ENCODE measurements at places on chromosomes 11 and 22.

DNA sequence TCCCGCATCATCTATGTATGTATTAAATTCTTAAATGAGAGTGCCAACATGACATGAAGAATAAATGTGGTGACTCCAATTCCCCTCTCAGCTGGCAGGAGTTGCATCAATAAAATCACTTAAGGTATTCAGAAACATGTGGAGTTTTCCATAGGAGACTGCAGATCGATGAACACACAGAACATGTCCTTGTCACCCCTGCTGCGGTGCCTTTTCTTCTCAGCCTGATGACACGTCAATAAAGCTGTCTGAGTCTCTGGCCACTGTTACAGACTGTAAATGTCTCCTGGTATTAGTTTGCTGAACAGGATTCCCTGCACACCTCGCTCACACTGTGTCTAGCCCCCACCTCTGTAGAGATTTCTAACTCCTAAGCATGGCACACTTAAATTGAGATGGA, 460.5 kb downstream of the LRRC4C start:
- no peak for DNase-seq

DNA sequence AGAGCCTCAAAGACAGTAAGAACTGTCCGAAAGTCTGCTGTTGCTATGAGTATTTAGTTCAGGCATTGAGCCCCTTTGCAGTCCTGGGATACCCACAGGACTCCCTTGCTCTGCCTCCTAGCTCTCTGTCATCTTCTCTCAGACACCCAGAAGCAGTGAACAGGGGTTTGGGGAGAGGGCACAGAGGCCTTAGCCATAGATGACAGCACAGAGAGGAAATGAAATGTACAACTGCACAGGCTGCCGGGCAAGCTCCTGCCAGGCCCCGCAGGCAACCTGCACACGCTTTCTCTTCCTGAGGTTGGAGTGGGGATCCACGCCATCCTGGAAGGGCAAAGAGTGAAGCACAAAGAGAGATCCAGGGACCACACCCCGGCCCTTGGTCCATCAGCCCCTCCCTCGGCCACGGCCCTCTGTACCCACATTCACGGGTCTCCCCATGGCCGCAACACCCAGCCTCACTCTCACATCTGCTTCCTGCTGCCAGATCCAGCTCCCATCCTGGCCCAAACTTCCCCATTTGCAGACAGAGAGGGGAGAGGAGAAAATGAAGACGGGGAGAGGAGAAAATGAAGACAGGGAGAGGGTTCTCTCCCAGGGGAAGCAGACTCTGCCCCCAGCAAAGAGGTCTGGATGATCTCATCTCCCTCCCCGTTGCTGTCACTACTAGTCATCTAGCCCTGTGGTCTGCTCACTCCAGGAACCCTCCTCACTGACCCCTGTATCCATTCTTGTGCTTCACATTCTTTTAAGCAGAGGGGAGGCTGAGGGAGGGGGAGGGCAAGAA, 40.7 kb downstream of the CD6 start:
- no peak for DNase-seq

GRCh38 chr11:9529334-9529650, 44.2 kb upstream of the WEE1 start:
- no peak for DNase-seq

GRCh38 chr11:79374727-79375126, 66.1 kb downstream of the TENM4 start:
- no peak for DNase-seq

DNA sequence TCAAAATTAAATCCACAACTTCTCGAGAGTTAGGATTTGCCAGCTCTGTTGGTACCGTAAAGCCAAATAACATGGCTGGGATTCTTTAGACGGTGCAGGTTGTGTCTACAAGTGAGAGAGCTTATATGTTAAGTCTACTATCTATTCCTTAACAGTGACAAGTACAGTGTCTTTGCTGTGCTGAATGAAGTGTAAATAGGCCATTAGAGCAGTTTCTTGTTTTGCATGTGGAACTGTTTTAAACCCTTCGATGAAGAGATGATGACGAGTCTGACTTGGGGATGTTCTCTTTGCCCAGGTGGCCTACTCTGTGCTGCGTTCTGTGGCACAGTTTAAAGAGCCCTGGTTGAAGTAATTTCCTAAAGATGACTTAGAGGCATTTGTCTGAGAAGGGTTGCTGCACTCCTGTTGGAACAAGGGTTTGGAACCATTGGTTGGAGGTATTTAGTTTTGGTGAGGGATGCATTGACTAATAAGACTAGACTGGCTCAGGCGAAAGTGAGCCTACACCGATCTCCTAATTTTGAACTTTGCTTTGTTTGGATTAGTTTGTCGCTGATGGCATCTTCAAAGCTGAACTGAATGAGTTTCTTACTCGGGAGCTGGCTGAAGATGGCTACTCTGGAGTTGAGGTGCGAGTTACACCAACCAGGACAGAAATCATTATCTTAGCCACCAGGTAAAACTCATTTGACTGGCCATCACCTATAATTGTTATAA, 988 bp downstream of the RPS3 start:
- DNase-seq: no peak

DNA sequence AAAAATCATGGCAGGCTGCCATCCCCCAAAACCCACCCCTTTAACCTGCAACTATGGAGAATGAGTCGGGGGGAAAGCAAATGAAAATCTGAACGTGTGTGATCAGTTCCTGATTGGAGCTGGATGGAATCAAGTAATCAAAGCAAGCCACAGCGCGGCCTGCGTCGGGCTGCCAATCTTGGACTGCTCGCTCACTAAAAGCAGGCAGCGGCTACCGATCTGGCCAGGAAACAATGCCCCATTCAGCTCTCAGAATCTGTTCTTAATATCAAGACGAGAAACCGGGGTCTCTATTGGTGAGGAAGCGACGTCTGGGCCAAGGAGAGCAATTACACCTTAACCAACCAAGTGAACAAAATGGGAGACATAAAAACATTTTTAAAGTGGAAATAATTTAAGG, 472.2 kb downstream of the SOX6 start:
- no peak for DNase-seq

- DNase-seq: no peak
These were observed 681 bp upstream of the ARHGEF12 start for GRCh38 chr11:120335556-120335907.

DNA sequence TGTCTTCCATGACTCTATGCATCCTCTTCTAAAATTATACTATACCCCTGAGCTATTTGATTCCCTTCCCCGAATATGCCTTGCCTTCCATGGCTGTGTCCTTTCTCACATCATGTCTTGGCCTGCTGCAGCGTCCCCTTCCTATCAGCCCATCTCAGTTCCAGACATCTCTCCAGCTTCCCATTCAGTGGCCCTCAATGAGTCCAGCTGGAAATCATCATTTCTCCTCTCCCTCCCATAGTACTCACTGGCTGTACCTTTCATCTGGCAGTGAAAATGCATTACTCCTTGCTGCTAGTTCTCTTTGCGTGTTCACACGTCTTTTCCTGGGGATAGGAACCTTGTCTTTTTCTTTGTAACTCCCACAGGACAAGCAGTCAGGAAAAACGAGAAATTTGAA, 486.8 kb downstream of the NTM start:
- DNase-seq: no peak

DNA sequence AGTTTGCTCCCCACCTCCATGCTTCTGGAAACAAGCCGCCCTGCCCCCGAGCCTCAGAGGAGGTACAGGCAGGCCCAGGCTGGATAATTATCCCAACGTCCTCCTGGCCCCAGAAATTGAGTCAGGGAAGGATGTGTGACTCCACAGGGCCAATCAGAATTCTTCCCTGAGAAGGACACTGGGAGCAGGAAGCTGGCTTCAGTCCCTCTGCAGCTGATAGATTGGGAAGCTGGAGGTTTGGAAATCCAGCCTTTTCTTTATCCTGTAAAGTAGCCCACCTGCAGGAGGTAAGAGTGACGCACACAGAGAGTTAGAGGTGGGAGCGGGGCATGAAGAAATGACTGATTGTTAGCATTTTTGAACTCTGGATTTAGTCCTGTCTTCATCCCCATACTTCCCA, 97.5 kb upstream of the CD82 start:
- DNase-seq: no peak

- DNase-seq: no peak
These were observed 3.2 kb downstream of the TPST2 start for GRCh38 chr22:26586556-26587325.

- DNase-seq: no peak
These were observed 12.3 kb downstream of the ABTB2 start for GRCh38 chr11:34345540-34345876.

- no peak for DNase-seq
These were observed 9.2 kb downstream of the RHOG start for GRCh38 chr11:3831378-3832239.

GRCh38 chr11:98531576-98531975, 489.2 kb upstream of the CNTN5 start:
- DNase-seq: no peak

DNA sequence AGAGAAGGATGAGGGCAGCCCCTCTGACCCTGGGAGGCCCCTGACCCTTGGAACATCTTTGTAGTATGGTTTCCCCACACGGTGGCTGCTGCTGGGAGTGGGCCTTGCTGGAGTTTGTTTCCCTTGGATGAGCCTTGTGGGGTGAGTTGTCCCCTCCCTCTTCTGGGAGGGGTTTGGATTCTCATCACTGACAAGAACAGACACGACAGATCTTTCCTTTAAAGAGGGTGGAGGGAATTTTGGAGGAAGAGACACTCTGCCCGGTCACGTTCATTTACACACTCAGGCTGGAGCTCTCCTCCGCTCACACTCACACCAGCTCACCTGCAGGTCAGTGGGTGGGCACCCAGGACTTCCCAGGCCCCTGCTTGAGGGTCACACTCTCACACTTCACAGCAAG, 31.7 kb downstream of the POU2F3 start:
- no peak for DNase-seq

DNA sequence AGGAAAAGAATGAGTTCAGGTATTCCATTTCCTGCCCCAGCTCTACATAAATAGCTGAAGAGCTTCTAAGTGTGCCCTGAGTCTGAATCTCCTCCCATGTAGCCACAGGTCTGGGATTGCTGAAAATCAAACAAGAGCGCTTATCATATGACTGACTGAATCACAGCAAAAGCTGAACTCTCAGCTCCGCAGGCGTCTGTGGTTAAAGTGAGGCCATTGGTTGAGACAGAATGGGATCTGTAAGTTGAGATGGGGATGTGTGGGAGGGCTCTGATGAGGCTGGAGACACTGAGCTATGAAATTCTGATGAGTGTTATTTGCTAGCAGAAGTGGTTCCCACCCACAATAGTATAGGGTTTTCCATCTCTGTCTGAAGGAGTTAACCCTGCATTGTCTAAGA, 637.0 kb downstream of the OPCML start:
- no peak for DNase-seq
